ENCODE measurements at places on chromosomes 5 and 9.

- DNase-seq: no peak
These were observed 4.3 kb downstream of the SMIM33 start for GRCh38 chr5:139474890-139475791.

GRCh38 chr5:137037848-137038247 is 461.3 kb downstream of the SPOCK1 start:
- DNase-seq: no peak

- no peak for DNase-seq
These were observed 317.1 kb upstream of the CCNH start for GRCh38 chr5:87729781-87730180.

- no peak for DNase-seq
These were observed 997 bp upstream of the CHD1 start for GRCh38 chr5:98929710-98930298.

DNA sequence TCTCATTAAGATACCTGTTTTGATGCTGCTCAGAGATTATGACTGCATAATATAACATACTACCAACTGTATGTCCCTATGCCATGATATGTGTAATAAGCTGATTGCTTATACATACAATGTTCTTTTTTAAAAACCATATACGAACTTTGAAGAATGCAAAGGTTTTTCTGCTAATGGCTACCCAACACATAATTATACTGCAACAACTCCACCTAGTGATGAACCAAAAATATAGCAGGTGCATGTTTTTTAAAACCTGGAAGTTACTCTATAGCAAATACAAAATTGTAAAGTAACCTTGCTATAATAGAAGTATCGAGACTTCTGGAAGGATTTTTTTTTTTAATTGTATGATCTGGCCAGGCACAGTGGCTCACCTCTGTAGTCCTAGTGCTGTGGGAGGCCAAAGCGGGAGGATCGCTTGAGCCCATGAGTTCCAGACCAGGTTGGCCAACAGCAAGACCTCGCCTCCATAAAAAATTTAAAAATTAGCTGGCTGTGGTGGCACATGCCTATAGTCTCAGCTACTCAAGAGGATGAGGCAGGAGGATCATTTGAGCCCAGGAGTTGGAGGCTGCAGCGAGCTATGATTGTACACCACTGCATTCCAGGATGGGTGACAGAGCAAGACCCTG is 49.1 kb downstream of the HOMER1 start:
- DNase-seq: no peak

- no peak for DNase-seq
These were observed 71.2 kb downstream of the ADCY2 start for GRCh38 chr5:7467179-7467578.

DNA sequence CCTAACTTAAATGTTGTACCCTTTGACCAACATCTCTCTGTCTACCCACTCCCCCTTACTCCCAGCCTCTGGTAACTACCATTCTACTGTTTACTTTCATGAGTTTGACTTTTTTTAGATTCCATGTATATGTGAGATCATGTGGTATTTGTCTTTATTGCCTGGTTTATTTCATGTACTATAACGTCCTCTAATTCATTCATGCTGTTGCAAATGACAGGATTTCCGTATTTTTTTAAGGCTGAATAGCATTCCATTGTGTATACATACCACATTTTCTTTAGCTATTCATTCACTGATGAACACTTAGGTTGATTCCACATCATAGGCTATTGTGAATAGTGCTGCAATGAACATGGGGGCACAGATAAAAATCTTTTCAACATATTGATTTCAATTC is 11.8 kb upstream of the NDUFB6 start:
- DNase-seq: no peak
